Prostate gland (tissue), 2 donors: ENCODE measurements at places on chromosomes 6 and 20. TPM values are rescaled to one million over a fixed set of nuclear protein-coding genes. Genes with fewer than 3 reads are reported as not detected.

The WFDC8 gene
- not detected for total RNA-seq

The GJA10 gene
- not detected for total RNA-seq

The ADGRG6 gene
- total RNA-seq = 18.0 TPM

The CGA gene
- not detected for total RNA-seq

The SMIM26 gene
- total RNA-seq = 153 TPM

- H3K4me3 ChIP-seq = no peak overlapping the region
- no peaks in the 10 kb centered on the region for H3K36me3 ChIP-seq
- DNase-seq = no peak
- H3K4me1 ChIP-seq = no peaks in the 10 kb centered on the region
- no peaks in the 10 kb centered on the region for H3K27me3 ChIP-seq
Measured at GRCh38 chr20:34859367-34859766, 13.3 kb downstream of the GGT7 start.
